ENCODE measurements at places on chromosomes 12 and 14.

GRCh38 chr14:58978343-58978742 lies 210.1 kb upstream of the DAAM1 start:
- no peak for DNase-seq

- DNase-seq: no peak
Measured at GRCh38 chr14:54349713-54350112, 47.1 kb upstream of the CDKN3 start.

GRCh38 chr12:95054206-95054605 lies 19.2 kb downstream of the NR2C1 start:
- DNase-seq: no peak

DNA sequence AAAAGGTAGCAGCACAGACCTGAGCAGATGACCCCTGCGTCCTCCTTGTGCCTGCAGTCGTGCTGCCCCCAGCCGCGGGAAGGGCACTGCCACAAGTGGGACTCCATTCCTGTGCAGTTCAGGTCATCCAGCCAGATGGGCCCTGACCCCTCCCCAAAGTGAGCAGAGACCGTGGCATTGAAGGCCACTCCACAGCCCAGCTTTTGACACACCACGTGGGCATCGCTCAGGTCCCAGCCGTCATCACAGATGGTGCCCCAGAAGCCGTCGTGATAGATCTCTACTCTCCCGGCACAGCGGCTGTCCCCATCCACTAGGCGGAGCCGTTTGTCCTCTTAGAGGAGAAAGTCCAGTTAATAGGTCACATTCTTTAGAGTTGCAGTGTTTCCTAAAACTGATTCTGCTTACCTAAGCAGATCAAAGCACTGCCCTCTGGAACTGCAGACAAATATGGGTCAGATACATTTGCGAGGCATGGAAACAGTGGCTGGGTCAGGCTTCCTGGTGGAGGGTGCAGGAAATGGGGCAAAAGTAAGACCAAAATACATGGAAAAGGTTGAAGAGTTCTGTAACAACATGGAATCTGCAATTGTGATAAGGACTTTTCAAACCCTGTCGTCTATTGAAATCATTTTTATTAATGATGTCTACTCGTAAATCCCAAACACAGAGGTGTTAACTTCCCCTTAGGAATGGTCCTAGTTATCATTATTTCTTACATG lies 69.4 kb downstream of the CD163L1 start:
- DNase-seq: no peak

DNA sequence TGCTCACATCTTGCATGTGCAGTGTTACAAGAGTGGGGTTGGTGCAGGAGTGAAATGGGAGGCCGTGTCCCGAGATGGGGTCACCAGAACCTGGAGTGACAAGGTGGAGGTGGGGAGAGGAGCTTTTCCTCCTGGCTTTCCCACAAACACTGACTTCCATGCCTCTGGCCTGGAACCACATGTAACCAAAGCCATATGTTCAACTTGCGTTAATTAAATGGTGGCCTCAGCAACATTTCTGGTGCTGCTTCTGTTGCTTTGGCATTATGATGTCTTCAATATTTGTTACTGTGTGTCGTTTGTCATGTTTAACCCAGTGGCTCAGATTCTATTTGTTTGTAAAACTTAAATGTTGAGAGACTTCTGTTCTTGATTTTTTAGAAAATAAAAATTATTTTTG lies 110.2 kb downstream of the VCPKMT start:
- DNase-seq: no peak

DNA sequence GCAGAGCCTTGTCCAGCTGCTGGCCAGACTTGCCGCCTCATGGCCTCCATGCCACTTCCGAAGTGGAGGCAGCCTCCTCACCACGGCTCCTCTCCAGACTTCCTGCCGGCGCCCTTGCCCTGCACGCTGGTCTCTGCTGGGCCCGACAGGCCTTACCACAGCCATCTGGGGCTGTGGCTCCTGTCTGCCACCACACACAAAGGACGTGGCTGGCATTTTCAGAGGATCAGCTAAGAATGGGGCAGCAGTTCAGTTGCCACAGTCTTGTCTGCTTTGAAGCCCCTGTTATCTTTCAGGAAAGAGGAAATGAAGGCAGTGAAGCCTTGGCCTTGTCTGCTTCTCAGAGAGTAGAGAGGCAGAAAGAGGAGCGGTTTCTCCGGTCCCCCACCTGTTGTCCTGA lies 178.0 kb upstream of the FKBP4 start:
- no peak for DNase-seq

DNA sequence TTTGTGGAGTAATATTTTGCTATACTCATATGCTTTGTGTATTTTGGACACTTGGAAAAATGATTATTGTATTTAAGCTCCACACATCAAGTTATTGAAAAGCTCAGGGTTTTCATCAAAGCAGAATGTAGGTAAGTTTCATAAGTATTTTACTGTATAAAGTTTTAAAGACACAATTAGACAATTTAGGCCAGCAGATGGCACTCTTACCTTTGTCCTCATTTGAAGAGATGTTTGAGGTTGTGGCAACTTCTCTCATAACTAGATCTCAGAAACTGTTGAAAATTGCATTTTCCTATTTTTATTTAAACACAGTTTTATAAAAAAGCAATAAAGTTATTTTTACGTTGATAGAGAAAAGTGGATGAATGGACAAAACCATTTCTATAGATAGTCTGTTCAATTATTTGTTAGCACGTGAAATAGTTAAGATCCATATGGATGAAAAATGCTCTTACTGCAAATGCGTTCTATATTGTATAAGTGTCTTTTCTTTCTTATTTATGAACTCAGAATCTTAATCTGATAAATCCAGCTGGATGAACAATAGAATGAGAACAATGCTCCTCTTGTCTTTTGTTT lies 300.0 kb downstream of the AEBP2 start:
- no peak for DNase-seq

Measured in stimulated activated CD4-positive, alpha-beta T cell treated with anti-CD3 and anti-CD28 coated beads, Interleukin-1b, Interleukin-23, amount 100 ng/mL, for 1 hour (primary cell).